ENCODE measurements at places on chromosomes 12 and 14.
A peak's percentile ranks its signal among the peaks of the same experiment; 100 is the strongest.

- no peak for DNase-seq
These were observed 49.2 kb downstream of the GALNT4 start for GRCh38 chr12:89475203-89475990.

- DNase-seq, result no peak
These were observed 475.1 kb downstream of the TRHDE start for GRCh38 chr12:72747111-72747849.

DNA sequence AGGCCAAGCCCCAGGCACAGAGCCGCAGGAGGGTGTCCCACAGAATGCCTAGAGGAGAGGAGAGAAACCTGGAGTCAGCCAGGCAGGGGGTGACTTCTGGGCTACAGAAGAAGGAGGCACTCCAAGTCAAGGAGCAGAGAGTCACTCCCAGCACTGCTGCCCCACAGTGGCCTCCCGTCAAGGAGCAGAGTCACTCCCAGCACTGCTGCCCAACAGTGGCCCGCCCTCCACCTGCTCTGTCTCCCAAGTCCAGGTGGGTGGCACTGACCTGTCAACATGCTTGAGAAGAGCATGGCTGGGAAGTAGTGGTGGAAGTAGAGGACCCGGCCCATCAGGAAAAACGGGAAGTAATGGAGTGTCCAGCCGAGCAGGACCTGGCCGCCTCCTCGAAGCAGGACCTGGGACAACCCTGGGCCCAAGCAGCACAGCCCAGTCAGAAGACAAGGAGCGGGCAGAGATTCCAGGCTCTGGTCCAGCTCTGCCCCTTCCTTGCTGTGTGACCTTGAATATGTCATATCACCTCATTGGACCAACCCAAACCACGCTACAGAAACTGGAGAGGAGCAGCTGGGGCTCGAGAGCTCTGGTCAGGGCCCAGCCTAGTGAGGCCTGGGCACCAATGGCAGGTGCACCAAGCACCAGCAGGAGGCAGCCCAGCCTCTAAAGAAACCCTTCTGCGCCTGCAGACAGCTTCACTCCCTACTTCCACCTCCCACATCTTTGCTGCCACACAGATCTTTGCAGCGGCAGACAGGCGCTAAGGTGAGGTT is 7.6 kb upstream of the NGB start:
- no peak for DNase-seq

DNA sequence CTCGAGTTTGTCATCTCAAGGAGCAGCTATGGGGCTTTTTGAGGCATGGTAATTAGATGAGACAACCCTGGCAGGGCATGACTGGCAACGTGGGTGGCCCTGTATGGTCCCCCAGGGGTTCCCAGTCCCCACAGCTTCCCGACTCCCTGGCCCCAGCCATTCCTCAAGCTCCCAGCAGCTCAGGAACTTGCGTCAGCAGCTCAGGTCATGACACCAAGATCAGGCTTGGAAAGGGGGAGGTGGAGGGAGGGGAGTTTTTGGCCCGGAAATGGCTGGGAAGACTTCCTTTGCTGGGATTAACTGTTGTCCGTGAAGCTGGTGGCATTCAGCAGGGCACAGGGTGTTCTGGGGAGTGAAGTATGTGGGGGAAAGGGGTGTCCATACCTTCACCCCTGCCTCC is 10.4 kb upstream of the NRIP2 start:
- DNase-seq, result no peak

DNA sequence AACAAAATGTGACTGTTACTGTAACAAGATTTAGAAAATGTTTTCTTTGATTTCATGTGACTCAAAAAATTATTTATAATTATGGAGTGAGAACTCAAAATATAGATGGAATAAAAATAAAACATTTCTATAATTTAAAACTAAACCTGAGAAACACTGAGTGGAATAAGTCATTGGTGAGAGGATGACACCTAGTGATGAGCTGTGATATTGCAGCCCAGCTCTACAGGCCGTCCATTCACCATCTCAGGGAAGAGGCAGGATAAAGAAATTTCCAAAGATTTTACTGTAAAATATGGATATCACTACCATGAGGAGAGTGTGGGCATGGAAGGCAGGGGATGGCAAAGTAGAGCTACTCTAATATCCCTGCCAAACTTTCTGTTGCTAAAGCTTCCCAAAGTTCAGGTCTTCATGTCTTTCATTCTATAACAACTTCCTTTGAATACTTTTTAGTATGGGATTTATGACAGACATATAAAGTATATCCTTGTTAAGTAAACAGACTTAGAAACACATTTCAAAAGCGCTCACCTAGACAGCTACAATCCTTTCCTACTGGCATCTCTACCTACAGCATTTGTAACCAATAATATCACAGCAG is 308.0 kb downstream of the ITPR2 start:
- DNase-seq, result peak; percentile 9

GRCh38 chr14:103121846-103122584 is 1.2 kb upstream of the TNFAIP2 start:
- DNase-seq, result no peak

DNA sequence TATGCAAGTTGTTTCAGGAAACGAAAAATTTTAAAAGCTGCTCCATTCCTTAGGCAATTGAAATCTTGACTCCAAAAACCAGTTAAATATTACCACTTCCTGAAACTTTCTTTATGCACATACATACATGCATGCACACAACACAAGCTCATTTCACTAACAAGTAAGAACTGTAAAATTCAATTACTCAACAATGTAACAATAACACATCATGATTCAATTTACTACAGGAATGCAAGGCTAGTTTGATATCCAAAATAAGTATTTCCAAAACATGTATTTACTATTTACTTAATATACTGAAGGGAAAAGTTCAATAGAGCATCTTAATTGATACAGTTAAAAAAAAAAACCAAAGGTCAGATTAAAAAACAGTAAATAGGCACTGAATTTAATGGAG is 19.6 kb downstream of the NAP1L1 start:
- DNase-seq, result no peak

GRCh38 chr12:12796928-12797793 is 11.7 kb downstream of the APOLD1 start:
- no peak for DNase-seq

DNA sequence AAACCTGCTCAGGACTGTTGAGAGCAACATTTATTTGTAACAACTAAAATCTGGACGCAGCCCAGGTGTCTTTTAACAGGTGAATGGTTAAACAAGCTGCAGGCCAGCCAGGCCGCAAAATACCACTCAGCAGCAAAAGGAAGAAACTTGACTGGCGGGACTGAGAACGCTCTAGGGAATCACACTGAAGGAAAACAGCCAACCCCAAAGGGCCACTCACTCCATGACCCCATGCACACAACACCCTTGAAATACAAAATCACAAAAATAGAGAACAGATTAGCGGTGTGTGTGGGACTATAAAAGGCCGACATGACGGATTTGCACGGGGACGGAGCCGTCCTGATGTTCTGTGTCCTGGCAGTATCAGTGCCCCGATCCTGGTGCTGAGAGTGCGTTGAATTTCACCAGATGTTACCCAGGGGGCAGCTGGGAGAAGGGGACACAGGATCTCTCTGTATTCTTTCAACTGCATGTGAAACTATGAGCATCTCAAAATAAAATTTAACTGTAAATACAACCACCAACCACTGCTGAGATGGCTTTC is 23.0 kb downstream of the VPS37B start:
- DNase-seq, result no peak

DNA sequence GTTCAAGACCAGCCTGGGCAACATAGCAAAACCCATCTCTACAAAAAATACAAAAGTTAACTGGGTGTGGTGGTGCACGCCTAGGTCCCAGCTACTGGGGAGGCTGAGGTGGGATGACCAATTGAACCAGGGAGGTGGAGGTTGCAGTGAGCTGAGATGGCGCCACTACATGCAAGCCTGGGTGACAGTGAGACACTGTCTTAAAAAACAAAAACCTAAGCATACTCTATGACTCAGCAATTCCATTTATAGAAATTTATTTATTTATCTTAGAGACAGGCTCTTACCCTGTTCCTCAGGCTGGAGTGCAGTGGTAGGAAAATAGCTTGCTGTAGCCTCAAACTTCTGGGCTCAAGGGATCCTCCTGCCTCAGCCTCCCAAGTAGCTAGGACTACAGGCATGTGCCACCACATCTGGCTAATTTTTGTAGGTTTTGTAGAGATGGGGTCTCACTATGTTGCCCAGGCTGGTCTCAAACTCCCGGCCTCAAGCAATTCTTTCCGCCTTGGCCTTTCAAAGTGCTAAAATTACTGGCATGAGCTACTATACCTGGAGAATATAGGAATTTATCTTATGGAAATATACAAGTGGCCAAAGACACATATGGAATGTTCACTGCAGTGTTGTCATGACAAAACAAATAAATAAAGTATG is 43.3 kb downstream of the NCKAP5L start:
- no peak for DNase-seq

- DNase-seq, result no peak
These were observed 157.3 kb downstream of the AEBP2 start for GRCh38 chr12:19596434-19597166.

DNA sequence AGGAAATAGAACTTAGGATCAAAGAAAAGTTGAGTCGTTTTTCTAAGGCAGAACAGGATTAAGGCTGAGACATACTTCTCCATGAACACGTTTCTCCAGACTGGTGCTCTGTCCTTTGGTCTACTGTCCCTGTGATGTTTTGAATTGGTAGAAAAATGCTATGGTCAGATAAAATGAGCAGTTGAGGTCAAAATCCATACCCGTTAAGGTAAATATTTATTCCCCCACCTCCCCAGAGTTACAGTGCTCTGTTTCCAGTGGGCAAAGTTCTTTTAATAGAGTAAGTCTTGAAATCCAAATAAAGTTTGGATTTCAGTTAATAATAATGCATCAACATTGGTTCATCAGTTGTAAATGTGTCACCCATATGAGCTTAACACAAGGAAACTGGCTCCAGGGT is 74.5 kb downstream of the PTHLH start:
- DNase-seq, result no peak

GRCh38 chr12:112304436-112304835 is 77.8 kb downstream of the HECTD4 start:
- DNase-seq, result no peak

GRCh38 chr14:88910386-88910785 is 85.9 kb downstream of the TTC8 start:
- no peak for DNase-seq

DNA sequence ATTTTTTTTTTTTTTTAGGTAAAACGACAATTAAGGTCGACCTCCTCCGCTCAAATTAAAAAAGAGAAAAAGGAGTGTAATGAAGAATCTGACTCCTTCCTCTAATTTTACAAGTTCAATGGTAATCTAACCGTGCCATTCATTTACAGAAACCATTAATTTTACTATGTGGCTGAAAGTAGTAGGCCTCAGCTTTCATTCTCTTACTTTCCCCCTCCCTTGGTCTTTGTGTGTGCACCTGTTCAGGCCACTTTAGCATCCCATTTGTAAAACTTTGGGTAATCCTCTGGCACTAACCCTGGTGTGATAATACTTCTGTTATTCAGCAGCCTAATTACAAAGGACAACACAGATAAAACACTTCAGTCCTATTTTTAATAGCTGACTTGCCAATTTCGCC is 128.1 kb downstream of the ASCL1 start:
- no peak for DNase-seq

DNA sequence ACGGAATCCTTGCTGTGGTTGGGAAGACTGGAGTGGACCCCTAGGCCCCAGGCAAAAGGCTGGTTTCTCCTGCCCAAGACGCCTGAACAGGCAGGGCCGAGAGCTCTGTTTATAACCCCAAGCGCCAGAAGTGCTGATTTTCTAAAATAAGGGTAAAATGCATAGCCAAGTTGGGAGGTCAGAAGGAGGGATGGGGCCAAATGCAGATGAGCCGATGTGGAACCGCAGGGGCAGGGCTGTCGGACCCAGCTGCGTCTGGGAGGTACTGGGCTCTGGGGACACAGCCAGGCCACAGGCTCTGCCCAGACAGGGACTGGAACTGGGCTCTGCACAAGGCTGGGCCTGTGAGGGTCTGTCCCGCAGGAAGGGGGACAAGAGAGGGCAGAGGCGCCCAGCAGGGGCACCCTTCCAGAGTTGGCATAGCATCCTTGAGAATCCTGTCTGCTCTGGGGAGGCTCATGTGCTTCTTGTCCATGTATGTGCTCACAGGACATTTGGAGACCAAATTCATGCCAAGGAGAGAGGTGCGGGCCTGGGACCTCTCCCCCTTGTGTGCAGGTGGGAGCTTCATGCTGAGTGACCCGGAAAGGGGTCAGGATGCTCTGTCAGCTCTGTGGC is 49.1 kb downstream of the JAG2 start:
- no peak for DNase-seq

DNA sequence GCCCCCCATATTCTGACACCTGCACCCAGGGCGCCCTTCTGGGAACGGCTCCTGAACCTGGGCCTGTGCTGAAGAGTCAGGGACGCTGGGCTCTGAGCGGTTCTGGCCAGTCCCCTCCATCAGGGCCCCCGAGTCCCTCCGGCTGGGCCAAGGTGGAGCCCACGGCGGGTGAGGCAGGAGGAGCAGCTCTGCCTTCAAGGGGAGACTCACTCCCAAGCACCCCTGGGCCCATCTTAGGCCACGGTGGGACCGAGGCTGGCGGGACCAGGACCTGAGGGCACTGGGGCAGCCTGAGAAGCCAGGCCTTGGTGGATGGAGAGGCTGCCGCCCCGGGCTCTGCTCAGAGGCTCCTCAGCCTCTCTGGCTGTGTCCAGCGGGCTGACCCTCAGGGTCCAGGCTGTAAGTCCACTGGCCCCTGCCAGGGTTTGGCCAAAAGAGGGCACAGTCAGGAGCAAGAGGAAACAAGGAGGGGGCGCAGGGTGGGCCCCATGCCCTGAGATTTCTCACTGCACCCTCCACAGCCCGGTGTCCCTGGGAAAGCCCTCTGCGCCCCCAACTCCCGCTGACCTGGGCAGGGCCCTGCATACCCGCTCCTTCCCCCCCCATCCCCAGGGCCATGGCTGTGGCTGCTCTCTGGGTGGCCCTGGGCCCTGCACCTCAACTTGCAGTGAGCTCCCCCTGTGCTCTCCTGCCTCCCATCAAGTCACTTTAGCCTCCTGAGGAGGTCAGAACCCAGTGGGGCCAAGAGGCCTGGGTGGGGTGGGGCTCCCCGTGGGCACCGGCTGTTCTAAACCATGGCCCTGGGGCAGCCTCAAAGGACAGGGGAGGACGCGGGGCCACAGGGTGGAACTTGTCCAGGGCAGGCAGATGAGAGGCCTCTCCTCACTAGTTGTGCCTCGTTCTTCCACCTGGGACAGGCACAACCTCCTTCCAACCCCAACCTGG is 266.4 kb upstream of the SFSWAP start:
- no peak for DNase-seq

DNA sequence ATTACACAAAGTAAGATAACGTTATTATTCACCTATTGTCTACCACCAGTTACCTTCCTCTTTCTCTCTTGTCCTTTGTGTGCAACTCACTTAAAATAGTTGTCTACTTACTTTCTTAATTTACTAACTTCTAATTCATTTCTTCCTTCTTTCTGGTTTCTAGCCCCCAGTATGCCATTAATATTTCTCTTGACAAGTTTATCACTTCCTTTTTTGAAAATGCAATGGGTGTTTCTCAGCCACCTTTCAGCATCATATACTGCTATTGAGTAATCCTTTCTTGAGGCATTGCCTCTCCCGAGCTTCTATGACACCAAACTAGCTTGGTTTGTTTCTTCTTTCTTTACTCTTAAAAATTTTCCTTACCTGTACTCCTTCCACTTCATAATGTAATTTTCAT is 633.6 kb downstream of the TMTC2 start:
- no peak for DNase-seq

- no peak for DNase-seq
These were observed 1.8 kb upstream of the SP1 start for GRCh38 chr12:53378222-53378621.

- DNase-seq, result no peak
These were observed 44.7 kb downstream of the RBM19 start for GRCh38 chr12:113921430-113921829.

GRCh38 chr12:62210422-62210821 is 49.8 kb upstream of the USP15 start:
- peak; percentile 27 for DNase-seq

All from activated naive CD4-positive, alpha-beta T cell treated with Interleukin-2 at 50 U/mL for 16 hours (primary cell).